Type B pancreatic cell (in vitro differentiated cells): ENCODE measurements at places on chromosomes 12 and 14. TPM values are rescaled to one million over a fixed set of nuclear protein-coding genes. Genes with fewer than 3 reads are reported as not detected.

STON2 gene
- total RNA-seq: 40.4 and 105 TPM in 2 replicates

GPR65 gene
- not detected in 2 replicates for total RNA-seq

PLEKHG7 gene
- total RNA-seq: 0.17 TPM in 1 of 2 replicates, not detected in the other

MON2 gene
- 44.2 and 47.4 TPM in 2 replicates for total RNA-seq

MGST1 gene
- 71.6 and 150 TPM in 2 replicates for total RNA-seq

NPAS3 gene
- 3.4 and 8.7 TPM in 2 replicates for total RNA-seq

RGS6 gene
- total RNA-seq: 1.5 and 1.6 TPM in 2 replicates

TCL1B gene
- not detected in 2 replicates for total RNA-seq

- H3K36me3 ChIP-seq: peaks cover 21% of the 10 kb centered on the region
- H3K27ac ChIP-seq: no peak overlapping the region
- no peak for DNase-seq
- no peaks in the 10 kb centered on the region for H3K27me3 ChIP-seq
Measured at GRCh38 chr14:50528000-50528399, 4.4 kb downstream of the MAP4K5 start.

- no peak for DNase-seq
- no peaks in the 10 kb centered on the region for H3K36me3 ChIP-seq
- H3K4me1 ChIP-seq: no peaks in the 10 kb centered on the region
- no peak overlapping the region for H3K4me3 ChIP-seq
- H3K27me3 ChIP-seq: no peaks in the 10 kb centered on the region
- H3K27ac ChIP-seq: no peak overlapping the region
Measured at GRCh38 chr14:39232554-39233415, 930 bp upstream of the MIA2 start.

GRCh38 chr14:90608929-90609341 is 207.3 kb downstream of the TTC7B start:
- H3K4me1 ChIP-seq: peaks cover 20% of the 10 kb centered on the region
- H3K27ac ChIP-seq: no peak overlapping the region
- DNase-seq: no peak
- H3K36me3 ChIP-seq: peaks cover 4% of the 10 kb centered on the region
- no peak overlapping the region for H3K4me3 ChIP-seq

GRCh38 chr12:20555771-20556170 is 139.4 kb upstream of the SLCO1C1 start:
- no peak overlapping the region for H3K4me3 ChIP-seq
- H3K36me3 ChIP-seq: no peaks in the 10 kb centered on the region
- DNase-seq: no peak
- no peaks in the 10 kb centered on the region for H3K27me3 ChIP-seq

- peaks cover 5% of the 10 kb centered on the region for H3K27me3 ChIP-seq
- peaks cover 5% of the 10 kb centered on the region for H3K4me1 ChIP-seq
- no peak overlapping the region for H3K4me3 ChIP-seq
- peak overlapping the region; percentile 54 for H3K27ac ChIP-seq
Measured at GRCh38 chr12:52865090-52865944, 16.5 kb upstream of the KRT78 start.

DNA sequence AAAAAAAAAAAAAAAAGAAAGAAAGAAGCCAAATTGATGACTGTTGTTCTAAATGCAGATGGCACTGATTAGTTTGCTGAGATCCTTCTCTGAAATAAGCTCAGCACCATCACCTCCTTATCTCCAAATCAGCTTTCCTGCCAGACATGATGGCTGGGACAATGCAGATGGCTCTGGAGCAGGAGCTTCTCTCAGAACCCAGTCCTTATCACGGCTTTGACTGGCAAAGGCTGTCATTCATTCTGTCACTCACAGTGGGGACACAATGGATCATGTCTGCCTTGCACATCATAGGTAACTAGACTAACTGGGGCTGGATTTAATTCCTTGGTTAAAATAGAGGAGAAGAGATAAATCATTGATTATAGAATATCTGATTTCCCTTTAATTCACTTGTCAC is 146.3 kb downstream of the PDZRN4 start:
- no peak overlapping the region for H3K4me3 ChIP-seq
- H3K27ac ChIP-seq: no peak overlapping the region
- no peaks in the 10 kb centered on the region for H3K36me3 ChIP-seq
- no peak for DNase-seq

DNA sequence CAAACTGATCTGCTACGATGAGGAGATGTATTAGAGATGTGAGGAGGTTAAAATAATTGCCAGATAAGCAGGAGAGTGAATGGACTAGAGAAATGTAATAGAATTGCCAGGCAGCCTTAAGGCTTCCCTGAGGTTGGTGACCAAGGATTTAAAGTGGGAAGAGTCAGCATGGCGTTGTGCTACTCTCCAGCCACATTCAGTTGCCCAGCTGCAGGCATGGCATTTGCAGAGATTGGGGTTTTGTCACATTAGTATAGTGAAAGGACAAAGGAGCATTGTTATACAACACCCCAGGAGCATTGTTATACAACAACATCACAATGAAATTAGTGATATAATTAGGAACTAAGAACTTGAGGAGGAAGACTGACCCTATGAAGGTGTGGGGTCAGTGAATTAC is 31.7 kb downstream of the MARK3 start:
- no peak for DNase-seq
- H3K27me3 ChIP-seq: no peaks in the 10 kb centered on the region
- H3K4me3 ChIP-seq: no peak overlapping the region
- peaks cover 34% of the 10 kb centered on the region for H3K4me1 ChIP-seq
- H3K36me3 ChIP-seq: peaks cover 25% of the 10 kb centered on the region

GRCh38 chr14:60510951-60511599 is 2.1 kb downstream of the SIX6 start:
- H3K36me3 ChIP-seq: peaks cover 3% of the 10 kb centered on the region
- peaks cover 94% of the 10 kb centered on the region for H3K27me3 ChIP-seq
- H3K4me1 ChIP-seq: peaks cover 7% of the 10 kb centered on the region
- H3K4me3 ChIP-seq: no peak overlapping the region
- DNase-seq: no peak

GRCh38 chr12:111776836-111777344 is 10.2 kb downstream of the ALDH2 start:
- peaks cover 7% of the 10 kb centered on the region for H3K36me3 ChIP-seq
- H3K4me1 ChIP-seq: peaks cover 28% of the 10 kb centered on the region
- no peak for DNase-seq
- H3K27me3 ChIP-seq: no peaks in the 10 kb centered on the region

DNA sequence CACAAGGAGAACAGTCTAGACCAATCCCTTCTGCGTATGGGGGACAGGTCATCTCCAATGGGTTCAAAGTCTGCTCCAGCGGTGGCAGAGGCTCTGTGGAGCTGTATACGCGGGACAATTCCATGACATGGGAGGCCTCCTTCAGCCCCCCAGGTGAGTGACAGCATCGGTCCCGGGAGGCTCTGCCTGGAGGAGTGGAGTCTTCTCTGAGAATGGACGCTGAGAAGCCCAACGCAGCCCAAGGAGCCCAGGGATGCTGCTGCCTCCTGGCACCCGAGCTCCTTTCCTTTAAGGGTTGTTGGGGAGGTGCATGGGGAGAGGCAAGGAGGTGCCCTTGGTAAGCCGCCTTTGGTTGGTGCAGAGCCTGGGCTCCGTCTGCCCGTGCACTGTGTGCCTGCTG is 28.2 kb downstream of the ADGRD1 start:
- H3K4me3 ChIP-seq: no peak overlapping the region
- H3K4me1 ChIP-seq: peaks cover 7% of the 10 kb centered on the region
- no peaks in the 10 kb centered on the region for H3K36me3 ChIP-seq
- no peak overlapping the region for H3K27ac ChIP-seq
- no peak for DNase-seq

GRCh38 chr14:96592591-96593386 is 90.6 kb downstream of the PAPOLA start:
- peaks cover 7% of the 10 kb centered on the region for H3K4me1 ChIP-seq
- peaks cover 6% of the 10 kb centered on the region for H3K27me3 ChIP-seq
- H3K27ac ChIP-seq: no peak overlapping the region
- H3K36me3 ChIP-seq: no peaks in the 10 kb centered on the region
- H3K4me3 ChIP-seq: peak overlapping the region; percentile 44

DNA sequence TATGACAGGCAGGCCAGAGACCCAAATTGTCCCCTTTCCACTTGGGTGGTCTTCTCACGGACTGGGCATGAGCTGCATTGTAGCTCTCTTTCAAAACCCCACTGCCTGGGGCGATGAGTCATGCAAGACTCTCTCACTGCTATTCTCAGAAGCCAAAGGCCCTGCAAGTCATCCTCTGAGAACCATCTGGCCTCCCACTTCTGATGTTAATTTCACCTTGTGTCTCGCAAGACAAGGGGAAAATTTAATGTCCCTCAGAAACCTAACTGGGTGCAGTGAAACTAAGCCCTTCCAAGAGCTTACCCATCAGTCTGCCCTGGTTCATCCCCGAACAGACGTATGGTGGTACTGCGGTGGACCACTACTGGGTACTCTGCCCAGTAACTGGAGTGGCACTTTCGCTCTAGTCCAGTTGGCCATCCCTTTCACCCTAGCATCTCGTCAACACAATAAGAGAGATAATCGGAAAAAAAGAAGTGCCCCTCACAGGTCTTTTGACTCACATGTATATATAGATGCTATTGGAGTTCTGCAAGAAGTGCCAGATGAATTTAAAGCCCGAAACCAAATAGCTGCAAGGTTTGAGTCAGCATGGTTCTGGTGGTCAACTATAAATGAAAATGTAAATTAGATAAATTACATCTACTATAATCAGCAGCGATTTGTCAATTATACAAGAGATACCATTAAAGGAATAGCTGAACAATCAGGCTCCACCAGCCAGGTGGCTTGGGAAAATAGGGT is 31.3 kb upstream of the LALBA start:
- H3K4me1 ChIP-seq: no peaks in the 10 kb centered on the region
- H3K27me3 ChIP-seq: peaks cover 18% of the 10 kb centered on the region
- H3K27ac ChIP-seq: no peak overlapping the region

DNA sequence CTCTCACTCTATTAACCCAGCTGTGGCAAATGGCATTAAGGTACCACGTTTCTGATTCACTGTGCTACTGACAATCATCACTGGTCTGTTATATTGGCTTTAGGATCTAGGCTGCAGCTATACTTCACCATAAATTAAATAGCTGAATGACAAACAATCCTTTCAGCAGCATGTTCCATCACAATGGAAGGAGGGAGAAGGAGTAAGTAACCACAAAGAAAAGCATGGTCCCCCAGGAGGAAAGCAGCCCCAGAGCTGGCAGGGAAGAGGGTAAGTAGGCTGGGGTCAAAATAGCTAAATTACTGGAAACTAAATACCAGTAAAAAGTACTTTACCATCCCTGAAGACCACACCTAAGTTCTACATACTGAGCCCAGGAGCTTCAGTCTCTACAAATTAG is 2.8 kb downstream of the ARMH4 start:
- no peak overlapping the region for H3K27ac ChIP-seq
- peaks cover 15% of the 10 kb centered on the region for H3K4me1 ChIP-seq
- H3K36me3 ChIP-seq: no peaks in the 10 kb centered on the region
- peaks cover 53% of the 10 kb centered on the region for H3K27me3 ChIP-seq
- peak overlapping the region; percentile 21 for H3K4me3 ChIP-seq
- DNase-seq: no peak

DNA sequence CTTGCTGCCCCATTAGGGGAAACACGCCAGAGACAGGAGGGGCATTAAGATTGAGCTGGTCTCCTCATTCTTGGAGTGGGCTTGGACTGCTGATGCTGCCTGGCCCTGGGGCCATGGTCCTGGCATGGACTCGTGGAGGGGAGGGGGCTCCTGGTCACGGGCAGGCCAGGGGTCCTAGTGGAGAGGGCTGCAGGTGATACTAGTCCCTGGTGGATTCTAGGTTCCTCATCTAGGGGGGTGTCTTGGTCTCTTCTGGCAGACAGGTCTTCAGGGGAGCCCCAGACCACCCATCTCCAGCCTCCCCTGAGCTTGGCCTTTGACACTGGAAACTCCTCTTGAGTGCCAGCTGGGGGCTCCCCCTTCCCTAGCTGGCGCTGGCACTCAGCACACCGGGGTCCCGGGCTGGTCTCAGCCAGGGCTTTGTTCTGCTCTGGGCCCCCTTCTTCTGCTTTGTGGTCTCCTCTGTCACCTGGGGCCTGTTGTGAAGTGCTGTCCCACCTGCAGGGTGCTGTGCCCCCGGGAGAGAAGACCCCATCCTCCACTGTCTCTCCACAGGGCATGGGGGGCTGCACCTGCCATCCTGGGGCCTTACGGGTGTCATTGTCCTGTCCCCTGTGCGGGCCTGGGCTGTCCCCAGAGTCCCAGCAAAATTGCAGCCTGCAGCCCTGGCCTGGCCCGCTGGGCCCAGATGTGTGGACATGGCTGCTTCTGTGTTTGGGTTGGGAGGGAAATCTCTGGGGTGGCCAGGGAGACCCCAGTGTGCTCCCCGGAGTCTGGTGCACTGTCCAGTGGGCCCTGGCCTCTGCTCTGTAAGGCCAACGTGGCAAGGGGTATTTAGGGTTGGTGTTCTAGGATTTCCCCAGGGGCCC is 2.3 kb downstream of the KIF26A start:
- no peak for DNase-seq
- peaks cover 6% of the 10 kb centered on the region for H3K4me1 ChIP-seq
- H3K27me3 ChIP-seq: peaks cover 15% of the 10 kb centered on the region
- H3K36me3 ChIP-seq: no peaks in the 10 kb centered on the region

DNA sequence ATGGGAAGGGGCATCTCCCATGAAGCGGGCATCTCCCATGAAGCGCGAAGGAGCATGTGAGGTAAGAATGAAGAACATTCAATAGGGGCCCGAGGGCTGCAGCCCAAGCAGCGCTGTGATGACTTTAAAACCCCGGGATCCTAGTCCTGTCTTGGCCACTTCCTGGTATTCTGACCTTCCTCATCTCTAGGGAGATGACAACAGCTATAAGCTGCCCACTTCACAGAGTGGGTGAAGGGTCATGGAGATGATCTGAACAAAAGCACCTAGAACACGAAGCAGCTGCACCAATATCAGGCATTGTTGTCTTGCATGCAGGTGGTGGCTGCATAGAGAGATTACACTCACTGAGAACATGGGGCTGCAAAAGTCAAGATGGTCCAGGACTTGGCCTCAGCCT is 64.5 kb downstream of the SPTB start:
- peaks cover 12% of the 10 kb centered on the region for H3K27me3 ChIP-seq
- H3K36me3 ChIP-seq: no peaks in the 10 kb centered on the region
- no peak overlapping the region for H3K27ac ChIP-seq
- H3K4me1 ChIP-seq: no peaks in the 10 kb centered on the region

DNA sequence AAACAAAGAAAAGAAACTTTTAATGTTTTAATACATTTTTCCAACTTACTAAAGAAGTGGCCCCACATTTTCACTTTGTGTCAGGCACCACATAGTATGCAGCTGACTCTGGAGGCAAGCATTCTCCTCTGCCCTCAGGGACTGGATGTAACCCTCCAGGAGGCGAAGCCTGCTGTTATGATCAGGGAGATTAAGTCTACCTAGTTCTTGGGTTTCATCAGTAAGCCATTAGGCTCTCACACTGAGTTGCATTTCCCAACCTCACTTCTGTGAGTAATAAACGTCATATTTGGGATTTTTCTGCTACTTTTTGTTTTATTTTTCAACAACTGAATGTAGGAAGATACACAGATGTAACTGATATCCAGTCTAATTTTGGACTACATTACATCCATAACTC is 101.2 kb upstream of the LRFN5 start:
- no peaks in the 10 kb centered on the region for H3K36me3 ChIP-seq
- no peak overlapping the region for H3K4me3 ChIP-seq
- no peak overlapping the region for H3K27ac ChIP-seq
- no peaks in the 10 kb centered on the region for H3K27me3 ChIP-seq
- no peak for DNase-seq

GRCh38 chr12:8547645-8548044 is 6.9 kb upstream of the CLEC4E start:
- no peaks in the 10 kb centered on the region for H3K4me1 ChIP-seq
- no peak overlapping the region for H3K27ac ChIP-seq
- no peaks in the 10 kb centered on the region for H3K36me3 ChIP-seq
- DNase-seq: no peak

GRCh38 chr14:62655166-62655565 is 390.1 kb downstream of the KCNH5 start:
- no peak overlapping the region for H3K27ac ChIP-seq
- DNase-seq: no peak
- H3K4me3 ChIP-seq: no peak overlapping the region
- H3K27me3 ChIP-seq: no peaks in the 10 kb centered on the region
- peaks cover 4% of the 10 kb centered on the region for H3K4me1 ChIP-seq

- no peaks in the 10 kb centered on the region for H3K36me3 ChIP-seq
- no peak for DNase-seq
- no peak overlapping the region for H3K4me3 ChIP-seq
Measured at GRCh38 chr14:36021030-36021422, 155.5 kb downstream of the PTCSC3 start.
